ENCODE measurements at places on chromosomes 13 and 19.

GRCh38 chr19:50492303-50493052 is 15.8 kb upstream of the GARIN5A start:
- DNase-seq = no peak

DNA sequence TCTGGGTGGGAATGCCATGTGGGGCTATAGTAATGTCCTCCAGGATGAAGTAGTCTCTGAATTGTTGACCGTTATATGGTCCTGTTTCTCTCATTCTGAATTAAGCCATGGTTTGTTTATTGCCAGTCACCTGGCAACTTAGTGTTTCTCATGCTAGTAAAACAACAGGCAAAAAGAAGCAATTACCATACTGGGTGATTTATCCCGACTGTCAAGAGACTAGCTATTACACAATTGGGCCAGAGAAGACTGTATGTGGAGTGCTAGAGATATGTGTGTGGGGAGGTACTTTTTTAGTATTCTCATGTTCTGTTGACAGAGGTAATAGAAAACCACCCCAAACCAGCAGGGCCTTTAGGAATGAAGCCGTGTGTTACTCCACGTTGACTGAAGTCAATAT is 258.2 kb downstream of the TDRD3 start:
- no peak for DNase-seq

DNA sequence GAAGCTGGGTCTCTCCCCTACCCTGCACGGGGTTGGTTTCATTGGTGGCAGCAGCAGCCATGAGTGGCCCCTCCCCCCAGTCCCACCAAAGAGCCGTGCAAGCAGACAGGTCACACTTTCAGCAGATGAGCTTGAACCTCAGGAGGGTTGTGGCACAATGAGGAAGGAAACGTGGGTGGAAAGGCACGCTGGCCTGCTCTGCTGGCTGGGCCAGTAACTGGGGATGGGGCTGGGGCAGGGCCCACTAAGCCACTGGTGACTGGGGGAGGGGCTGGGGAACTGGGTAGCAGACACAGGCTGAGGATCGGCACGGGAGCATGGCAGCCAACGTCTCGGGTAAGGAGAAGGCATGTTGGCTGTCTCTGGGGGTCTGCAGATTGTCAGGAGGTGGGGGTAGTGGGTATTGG is at the start of gene P2RY11:
TSS of gene P2RY11 (plus strand) at position 289 of the 407 bp plus-strand sequence. CDS start at position 318, 29 bp downstream.
- DNase-seq = peak; percentile 38

- DNase-seq = no peak
These were observed 577.8 kb upstream of the SLITRK5 start for GRCh38 chr13:87093399-87093798.

- DNase-seq = no peak
These were observed 3.2 kb upstream of the EBPL start for GRCh38 chr13:49694446-49694845.

- DNase-seq = no peak
These were observed 932.0 kb downstream of the SLITRK6 start for GRCh38 chr13:84867246-84867645.

- DNase-seq = peak; percentile 12
These were observed 148.0 kb downstream of the FOXO1 start for GRCh38 chr13:40518481-40518882.

GRCh38 chr19:3656073-3656746 is 29.6 kb upstream of the CACTIN start:
- no peak for DNase-seq

DNA sequence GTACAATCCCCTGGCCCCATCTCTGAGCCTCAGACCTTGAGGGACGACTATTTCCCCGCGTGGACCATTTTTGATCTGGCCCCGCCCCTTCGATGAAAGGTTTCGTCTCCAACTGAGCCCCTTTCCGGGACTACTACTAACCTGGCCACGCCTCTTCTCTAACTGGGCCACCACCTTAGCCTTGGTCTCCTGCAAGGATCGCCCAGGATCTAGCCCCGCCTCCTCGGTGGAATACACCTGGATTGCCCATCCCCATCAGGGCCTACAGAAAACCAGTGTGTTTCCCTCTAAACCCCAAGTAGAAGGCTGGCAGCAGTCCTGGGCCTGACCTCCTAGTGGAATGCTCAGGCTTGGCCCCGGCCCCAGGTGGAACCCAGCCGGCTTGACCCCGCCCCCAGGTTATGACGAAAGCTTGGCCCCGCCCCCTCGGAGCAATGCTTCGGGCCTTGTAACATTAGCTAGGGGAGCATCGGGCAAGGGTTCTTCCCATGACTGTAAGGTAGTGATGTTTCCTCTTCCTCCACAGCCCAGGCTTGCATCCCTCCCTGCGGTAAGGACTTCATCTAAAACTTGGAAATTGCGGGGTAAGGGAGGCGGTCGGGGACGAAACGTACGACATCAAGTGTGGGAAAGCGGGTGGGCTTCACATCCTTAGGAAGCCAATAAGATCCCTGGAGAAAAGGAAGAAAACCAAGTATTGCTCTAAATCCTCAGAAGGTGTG is 9.1 kb downstream of the SPACA6 start:
- peak; percentile 39 for DNase-seq

DNA sequence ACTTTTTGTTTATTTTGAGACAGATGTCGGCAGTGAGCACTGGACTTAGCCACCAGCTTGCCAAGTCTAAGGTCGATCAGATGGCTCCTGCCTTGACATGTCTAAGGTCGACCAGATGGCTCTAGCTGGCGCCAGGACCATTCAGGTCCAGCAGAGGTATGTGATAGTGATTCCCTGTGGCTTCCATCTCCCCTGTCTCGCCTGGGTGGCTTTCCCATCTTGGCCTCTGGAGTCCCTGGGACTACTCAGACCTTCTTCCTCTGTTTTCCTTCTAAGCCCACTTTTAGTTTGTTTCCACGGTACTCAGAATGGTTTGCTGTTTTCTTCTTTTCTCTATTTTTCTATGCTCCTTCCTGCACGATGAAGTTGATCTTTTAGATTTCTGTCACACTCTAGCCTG is 1435.7 kb downstream of the UQCRFS1 start:
- no peak for DNase-seq

DNA sequence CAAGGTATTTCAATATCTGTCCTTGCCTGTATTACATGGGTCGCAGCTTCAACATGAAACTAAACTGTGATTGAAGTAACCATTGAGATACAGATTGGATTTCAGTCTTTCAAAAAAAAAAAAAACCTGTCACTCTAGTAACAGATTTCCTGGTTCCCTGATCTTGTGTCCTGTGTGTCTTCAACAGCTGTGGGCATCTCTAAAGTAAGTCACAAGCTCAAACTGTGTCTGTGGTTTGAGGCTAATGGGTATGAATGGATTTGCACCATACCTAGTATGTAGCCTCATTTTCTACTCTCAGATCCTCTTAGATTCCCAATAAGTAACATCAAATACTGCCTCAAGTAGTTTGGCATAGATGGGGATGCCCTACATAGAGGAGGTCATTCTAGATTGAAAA is 300.1 kb downstream of the COG6 start:
- no peak for DNase-seq

DNA sequence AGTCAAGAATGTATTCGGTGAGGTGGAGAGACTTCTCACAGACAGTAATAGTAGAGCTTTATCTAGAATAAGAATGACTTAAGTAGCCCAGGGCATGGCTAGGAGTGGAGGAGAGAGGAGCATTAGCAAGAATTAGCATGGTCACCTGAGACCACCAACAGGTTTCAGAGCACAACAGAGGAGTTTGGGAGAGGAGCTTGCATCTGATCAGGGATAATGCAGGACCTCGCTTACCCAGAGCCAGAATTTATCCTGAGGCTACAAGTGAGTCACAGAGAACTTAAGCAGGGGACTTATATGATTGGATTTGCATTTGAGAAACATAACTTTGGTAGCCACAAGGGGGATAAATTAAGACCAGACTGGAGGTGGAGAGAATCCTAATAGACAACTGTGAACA is 102.1 kb upstream of the FNDC3A start:
- no peak for DNase-seq

DNA sequence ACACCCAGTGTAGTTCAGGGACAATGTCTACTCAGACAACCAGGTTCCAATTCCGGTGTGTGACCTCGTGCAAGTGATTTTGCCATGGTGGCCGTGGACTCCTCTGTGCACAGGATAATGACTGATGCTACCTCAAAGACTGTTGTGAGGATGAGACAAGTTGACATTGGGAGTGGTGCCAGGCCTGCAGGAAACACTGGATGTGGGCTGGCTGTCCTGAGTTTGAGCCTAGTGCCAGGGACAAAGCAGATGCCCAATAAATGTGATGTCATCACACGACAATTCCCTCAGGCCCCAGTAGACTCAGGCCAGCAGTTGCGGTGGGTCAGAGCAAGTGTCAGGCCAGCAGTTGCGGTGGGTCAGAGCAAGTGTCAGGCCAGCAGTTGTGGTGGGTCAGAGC is 6.2 kb upstream of the SCN1B start:
- no peak for DNase-seq

DNA sequence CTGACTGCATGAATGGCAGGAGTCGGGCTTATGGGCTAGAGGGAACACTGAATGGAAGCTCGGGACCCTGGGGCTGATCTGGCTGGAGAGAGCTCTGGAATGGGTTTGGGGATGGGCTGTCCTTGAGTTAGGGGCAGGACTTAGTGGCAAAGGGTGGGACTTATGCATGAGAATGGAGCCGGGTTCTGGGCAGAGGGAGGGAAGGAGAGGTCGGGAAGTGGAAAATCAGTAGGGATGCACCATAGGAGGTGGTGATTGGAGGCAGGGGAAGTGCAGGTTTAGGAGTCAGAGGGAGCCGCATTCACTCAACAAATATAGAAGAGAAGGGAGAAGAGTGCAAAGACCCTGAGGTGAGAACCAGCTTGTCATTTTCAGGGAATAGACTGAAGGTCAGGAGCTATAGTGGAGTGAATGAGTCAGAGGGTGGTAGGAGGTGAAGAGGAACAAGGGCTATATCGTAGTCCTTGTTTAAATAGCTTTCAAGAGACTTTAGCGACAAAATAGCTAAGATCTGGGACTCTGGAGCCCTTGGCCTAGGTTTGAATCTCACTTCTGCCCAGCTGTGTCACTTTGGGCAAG is 748 bp downstream of the RAB4B start:
- DNase-seq = no peak

GRCh38 chr19:7923295-7924191 is 2.4 kb downstream of the CTXN1 start:
- DNase-seq = no peak

DNA sequence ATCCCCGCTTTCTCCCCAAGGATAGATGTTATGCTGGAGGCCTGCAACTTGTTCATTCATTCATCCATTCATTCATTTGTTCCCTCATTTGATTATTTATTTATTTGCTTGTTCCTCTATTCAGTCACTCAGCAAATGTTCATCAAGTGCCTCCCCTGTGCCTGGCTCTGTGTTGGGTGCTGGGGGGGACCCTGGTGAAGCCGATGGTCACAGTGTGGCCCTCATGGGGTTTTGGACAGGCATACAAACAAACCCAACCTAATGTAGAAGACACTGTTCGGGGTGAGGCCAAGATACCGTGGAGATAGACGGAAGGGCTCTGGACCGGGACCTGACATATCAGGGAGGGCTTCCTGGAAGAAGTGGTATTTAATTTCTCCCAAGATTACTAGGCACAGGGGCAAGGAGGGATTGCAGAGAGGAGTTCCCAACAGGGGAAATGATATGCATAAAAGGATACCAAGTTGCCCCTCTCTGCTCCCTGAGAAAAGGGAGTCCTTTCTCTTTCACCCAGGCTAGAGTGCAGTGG is 58.1 kb downstream of the ZNF536 start:
- no peak for DNase-seq

- DNase-seq = no peak
These were observed 76.0 kb downstream of the ELF1 start for GRCh38 chr13:40943073-40943472.

DNA sequence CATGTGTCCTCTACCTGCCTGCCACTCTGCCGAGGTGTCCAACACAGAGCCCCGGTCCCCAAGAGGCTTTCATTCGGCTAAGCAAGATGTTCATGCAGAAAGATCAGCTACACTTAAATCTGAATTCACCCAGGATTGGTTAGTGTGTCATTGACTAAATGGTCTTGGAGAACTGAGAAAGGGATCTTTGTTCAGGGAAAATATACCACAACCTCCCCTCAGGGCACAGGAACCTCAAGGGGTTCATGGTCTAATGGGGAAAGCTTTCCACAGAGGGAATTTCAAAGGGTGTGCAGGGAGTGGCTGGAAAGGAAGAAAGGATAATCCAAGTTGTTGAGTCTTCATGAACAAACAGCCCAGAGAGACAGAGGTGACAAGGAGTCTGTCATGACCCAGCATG is 14.4 kb upstream of the POP4 start:
- DNase-seq = no peak

- DNase-seq = no peak
These were observed 54.5 kb downstream of the NUFIP1 start for GRCh38 chr13:44934724-44935123.

GRCh38 chr13:43475140-43475539 is 311.6 kb downstream of the ENOX1 start:
- DNase-seq = no peak

DNA sequence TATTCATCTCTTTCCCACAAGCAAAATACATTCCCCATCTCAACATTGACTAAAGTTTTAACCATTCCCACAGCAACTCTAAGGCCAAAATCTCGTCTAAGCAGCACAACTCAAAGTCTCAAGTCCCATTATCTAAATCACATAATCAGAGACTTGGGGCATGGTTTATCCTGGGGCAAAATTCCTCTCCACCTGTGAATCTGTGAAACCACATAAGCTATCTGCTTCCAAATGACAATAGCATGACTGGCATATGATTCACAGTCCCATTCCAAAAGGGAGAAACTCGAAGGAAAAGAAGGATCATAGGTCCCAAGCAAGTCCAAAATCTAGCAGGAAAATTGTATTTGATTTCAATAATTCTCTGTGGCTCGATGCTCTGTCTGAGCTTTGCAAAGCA is 73.0 kb downstream of the ANKRD10 start:
- no peak for DNase-seq

DNA sequence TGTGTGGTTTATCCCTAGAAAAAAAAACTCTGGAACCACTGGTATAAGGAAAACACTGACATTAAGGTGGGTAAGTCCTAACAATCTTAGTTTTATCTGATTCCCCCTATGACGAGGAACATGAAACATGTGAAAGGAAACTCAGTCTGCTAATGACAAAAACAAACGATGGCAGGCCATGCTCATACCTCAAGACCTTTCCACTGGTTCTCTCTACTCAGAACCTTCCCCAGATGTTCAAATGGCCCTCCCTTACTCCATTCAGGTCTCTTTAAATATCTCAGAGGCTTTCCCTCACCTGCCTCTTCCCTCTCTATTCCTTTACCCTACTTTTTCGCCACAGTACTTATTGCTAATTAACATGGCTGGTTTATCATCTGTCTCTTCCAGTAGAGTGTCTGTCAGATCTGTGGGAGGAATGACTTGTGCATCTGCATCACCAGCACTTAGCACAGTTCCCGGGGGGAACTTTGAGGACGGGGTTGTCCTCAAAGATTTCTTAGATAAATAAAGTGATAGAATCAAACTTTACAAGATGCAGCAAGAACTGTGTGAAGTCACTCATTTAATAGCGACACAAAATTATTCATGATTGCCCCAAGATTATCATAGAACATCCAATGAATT is 1.5 kb downstream of the TUBGCP3 start:
- DNase-seq = no peak

All from T-helper 9 cell (primary cell).